ENCODE measurements at places on chromosomes 7 and 10. TPM values are rescaled to one million over a fixed set of nuclear protein-coding genes. Genes with fewer than 3 reads are reported as not detected.

Gene MOGAT3
- total RNA-seq = 33.2 TPM

Gene C10orf90
- total RNA-seq = not detected

Gene ETV1
- total RNA-seq = 1.6 TPM

Gene BAMBI
- 3.1 TPM for total RNA-seq

Gene ARF5
- 178 TPM for total RNA-seq

Gene SEC61G
- 170 TPM for total RNA-seq

Gene GLRX3
- total RNA-seq = 86.5 TPM

Gene CDC14C
- total RNA-seq = not detected

Gene TRIM50
- total RNA-seq = not detected

Gene NRCAM
- 0.42 TPM for total RNA-seq

Gene RARRES2
- total RNA-seq = 86.7 TPM

Gene FZD1
- total RNA-seq = 8.1 TPM

Gene SPDYE2
- total RNA-seq = not detected

Gene ITIH5
- total RNA-seq = 2.2 TPM

Gene SPDYE3
- not detected for total RNA-seq

Gene WNT8B
- total RNA-seq = not detected

Gene SCART1
- 1.6 TPM for total RNA-seq

Gene MSS51
- total RNA-seq = 1.4 TPM

Gene MSMB
- not detected for total RNA-seq

Gene ADRB1
- total RNA-seq = 0.59 TPM

Gene TWIST1
- total RNA-seq = 0.77 TPM

Gene NEUROD6
- total RNA-seq = not detected

Gene FAM241B
- total RNA-seq = 4.5 TPM

Gene CPXM2
- 12.9 TPM for total RNA-seq

Gene CCZ1B
- 50.1 TPM for total RNA-seq

Gene AMZ1
- total RNA-seq = not detected

Gene CACNB2
- 12.1 TPM for total RNA-seq

Gene MYO1G
- total RNA-seq = 2.1 TPM

Gene TEX36
- total RNA-seq = not detected

Gene LRRD1
- total RNA-seq = not detected

Gene PKD2L1
- total RNA-seq = 0.50 TPM

Gene FGL2
- total RNA-seq = 6.4 TPM

Gene ARHGAP22
- total RNA-seq = 0.86 TPM

Gene PLAU
- total RNA-seq = 11.4 TPM

Gene PCBD1
- 96.4 TPM for total RNA-seq
